ENCODE measurements at places on chromosomes 11 and 22.

DNA sequence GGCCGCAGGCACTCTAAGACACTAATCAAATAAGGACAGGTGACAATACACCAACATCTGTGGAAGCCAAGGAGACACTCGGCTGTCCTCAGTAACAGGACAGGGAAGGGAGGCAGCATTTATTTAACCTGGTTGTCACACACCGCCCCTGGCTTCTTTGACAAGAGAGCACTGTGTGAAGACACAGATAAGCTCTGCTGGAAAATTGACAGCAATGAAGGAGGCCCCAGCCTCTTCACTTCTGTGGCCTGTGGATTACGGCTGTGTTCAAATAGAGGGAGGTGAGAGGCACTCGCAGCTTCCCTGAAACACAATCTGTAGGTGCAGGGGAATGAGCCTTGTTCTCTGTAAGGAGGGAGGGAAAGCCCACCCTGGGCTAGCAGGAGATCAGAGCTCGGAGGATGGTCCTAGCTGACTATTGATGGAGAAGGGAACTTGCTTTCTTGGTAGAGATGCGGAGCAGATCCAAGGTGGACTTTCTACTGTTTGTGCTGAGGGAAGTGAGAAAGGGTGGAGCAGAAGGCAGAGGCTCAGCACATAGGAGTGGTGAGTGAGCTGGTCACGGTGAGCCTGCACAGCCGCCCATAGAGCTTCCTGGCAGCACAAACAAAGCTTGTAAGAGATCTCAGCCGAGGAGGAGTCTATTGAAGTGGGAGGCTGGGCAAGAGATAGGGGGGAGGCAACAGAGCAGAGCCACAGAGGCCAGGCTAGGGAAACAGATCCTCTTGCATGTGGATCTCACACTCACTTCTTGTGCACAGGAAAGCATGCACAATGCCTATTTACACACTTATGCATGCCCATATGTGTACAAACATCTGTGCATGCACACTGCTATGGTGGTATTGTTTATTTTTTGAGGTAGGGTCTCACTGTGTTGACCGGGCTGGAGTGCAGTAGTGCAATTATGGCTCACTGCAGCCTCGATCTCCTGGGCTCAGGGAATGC is 114.6 kb upstream of the THY1 start:
- no peak for DNase-seq

DNA sequence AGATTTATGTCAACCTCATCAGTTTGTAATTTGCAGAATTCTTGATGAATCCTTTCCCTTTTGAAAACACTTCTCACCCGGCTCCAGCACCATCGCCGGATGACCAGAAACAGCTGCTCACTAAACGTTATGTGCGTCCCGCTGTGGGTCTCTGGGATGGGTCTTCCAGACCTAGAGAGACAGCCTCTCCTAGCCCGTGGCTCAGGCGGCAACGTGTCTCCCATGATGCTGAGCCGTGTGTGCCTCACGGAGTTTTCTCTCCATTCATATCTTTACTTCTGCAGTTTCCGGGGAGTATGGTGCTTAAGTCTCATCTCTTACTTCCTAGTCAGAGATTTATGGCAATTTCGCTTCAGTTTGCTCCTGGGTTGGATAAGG is 25.0 kb upstream of the ACR start:
- DNase-seq: no peak

- DNase-seq: no peak
Observed at GRCh38 chr11:36073411-36074203, 129.7 kb downstream of the LDLRAD3 start.

DNA sequence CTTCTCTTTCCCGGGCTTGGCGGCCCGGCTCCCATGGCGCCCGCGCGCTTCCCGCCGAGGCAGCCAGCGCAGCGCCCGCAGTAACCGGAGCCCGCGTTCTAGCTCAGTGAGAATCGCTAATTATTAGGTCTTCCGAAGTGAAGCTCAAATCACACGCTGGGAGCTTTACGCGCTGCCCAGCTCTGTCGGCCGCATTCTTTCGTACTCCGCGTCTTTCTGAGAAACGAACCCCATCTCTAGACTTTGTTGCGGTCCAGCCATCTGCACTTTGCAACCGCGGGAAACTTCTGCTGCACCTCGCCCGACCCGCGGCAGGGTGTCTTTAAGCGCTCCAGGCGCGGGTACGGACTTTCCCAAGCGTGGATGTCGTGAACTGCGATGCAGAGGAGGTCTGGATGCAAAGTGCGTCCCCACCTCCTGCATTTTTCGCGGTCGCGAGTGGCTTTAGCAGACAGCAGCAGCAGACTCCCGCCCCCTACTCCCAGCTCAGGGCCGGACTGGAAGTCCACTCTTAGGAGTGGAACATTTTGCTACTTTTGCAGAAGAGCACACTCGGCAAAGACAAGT is 6.0 kb upstream of the PAX6 start:
- DNase-seq: no peak

GRCh38 chr11:120561286-120561685 is 49.7 kb downstream of the GRIK4 start:
- no peak for DNase-seq

DNA sequence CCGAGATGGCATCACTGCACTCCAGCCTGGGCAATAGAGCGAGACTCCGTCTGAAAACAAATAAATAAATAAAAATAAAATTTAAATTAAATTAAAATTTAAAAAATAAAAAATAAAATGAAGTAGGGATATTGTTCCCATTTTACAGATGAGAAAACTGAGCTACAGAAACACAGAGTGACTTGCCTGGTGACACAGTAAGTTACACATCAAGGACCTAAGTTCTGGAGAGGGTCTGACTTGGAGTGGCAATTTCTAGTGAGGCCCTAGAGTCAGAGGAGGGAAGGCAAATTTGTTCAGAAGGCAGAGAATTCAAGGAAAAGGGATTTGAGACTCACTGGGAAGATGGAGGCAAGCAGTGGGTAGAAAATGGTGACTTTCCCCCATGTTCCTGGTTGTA is 2.0 kb downstream of the SCGB1A1 start:
- DNase-seq: no peak

DNA sequence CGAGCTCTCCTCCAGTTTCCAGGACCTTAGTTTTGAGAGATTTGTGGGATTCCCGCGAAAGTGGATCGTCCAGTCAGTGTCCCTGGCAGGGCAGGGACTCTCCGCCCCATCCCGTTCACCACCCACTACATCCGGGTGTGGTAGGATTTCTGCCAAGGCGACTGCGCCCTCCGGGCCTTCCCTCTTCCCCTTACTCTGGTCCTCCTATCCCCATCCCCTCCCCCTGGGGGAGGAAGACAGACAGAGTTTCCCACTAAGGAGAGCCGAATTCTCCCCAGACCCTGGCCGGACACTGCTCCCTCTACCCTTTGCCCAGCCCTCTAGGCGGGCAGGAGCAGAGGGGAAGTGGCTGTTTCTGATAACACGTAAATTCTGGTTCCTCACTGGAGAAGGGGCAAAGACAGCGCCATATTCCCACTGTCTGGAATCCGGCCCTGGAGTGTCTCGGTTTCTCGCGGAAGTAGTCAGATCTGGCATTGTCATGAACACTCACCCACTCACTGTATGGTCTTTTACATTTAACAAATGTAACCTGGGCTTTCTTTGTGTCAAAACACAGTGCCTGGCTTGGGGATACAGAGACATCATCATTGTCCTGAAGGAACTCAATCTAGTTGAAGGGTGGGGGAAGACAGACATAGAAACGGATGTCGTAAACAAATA is 1.1 kb upstream of the NECTIN1 start:
- no peak for DNase-seq

DNA sequence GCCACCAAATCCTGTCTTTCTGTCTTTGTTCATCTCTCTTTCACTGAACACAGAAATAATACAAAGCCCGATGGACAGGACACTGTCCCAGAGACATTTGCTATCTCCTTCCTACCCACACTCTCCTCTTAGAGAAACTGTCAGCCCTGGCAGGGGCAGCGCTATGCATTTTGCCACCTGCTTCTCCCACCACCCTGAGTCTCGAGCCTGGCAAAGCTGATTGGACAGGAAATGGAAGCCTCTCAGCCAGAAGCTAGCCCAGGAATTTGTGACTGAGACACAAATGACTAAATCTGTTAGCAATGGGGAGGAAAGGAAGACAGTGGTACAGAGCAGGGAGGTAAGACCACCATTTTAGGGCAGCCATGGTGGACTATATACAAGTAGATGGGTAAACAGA is 14.9 kb upstream of the GALNT18 start:
- DNase-seq: no peak

GRCh38 chr11:111851636-111852035 is 19.7 kb downstream of the ALG9 start:
- DNase-seq: no peak

DNA sequence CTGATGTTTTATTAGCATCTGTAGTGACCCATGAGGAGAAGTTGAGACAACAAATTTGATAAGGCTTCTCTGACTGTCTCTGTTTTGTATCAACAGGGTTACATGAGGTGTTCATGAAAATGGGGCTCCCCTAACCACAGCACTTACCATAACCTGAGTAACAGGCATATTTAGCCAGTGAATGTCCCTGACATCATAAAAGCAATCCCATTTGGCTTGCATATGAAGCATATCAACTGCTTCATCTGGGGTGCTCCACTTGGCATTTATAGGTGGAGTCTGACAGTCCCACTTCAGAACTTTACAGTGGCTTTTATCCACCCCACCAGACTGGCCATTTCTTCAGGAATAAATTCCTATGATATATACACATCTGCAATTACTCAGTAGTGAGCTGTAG is 257.6 kb downstream of the LUZP2 start:
- DNase-seq: no peak

DNA sequence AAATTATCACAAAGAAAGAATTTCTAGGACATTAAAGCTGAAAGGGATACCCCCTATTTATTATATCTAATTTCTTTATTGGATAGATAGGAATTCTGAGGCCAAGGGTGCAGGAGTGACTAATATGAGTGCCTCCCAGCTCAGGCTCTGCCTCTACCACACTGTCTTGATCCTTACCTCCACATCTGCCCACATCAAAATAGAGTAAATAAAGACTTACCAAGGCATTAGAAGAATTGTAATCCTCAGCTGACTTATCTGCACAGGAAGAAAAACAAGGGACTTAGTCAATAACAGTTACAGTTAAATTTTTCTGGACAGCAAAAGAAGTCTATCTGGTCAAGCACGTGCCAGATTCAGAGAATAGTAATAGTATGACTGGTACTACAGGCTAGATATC is 72.6 kb upstream of the GDPD4 start:
- no peak for DNase-seq
